Activated gamma-delta T cell treated with Interleukin-2 at 50 U/mL for 16 hours (primary cell): ENCODE measurements at places on chromosomes 6 and 20.

GRCh38 chr6:17900011-17900410 lies 87.4 kb downstream of the KIF13A start:
- DNase-seq, result no peak

GRCh38 chr6:158232316-158233213 lies 64.4 kb downstream of the GTF2H5 start:
- DNase-seq, result peak; percentile 47

- DNase-seq, result no peak
Measured at GRCh38 chr6:148538261-148539190, 195.9 kb downstream of the SASH1 start.

GRCh38 chr20:10579942-10580341 lies 93.9 kb downstream of the JAG1 start:
- no peak for DNase-seq

- DNase-seq, result no peak
Measured at GRCh38 chr6:125727216-125727615, 22.2 kb upstream of the HEY2 start.

GRCh38 chr6:300494-301198 lies 8.4 kb downstream of the DUSP22 start:
- DNase-seq, result no peak

- no peak for DNase-seq
Measured at GRCh38 chr20:19624221-19624965, 133.7 kb upstream of the RIN2 start.

DNA sequence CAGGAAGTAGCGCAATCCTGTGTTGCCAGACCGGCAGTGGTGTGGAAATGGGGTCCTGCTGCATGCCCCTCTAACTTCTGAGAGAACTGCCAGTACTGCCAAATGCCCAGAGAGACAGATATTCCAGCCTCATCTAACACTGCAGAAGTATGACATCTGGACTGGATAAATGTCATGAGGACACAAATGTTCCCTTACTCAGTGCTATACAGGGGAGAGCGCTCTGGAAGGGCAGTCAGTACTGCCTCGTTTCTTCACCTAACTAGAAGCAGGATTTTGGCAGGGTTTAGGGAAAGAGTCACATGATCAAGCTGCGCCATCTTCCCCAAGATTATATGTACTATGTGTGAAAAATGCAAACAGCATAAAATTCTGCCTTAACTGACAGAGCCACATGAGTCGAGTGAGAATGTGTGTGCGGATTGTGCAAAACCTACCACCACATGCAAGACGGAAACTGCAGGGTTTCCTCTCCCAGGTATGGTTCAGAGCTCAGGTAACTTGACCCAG lies 59.7 kb downstream of the B4GALT5 start:
- no peak for DNase-seq

- DNase-seq, result no peak
Measured at GRCh38 chr6:153787341-153787606, 251.8 kb upstream of the OPRM1 start.

- DNase-seq, result no peak
Measured at GRCh38 chr6:112407101-112407590, 60.0 kb downstream of the RFPL4B start.

DNA sequence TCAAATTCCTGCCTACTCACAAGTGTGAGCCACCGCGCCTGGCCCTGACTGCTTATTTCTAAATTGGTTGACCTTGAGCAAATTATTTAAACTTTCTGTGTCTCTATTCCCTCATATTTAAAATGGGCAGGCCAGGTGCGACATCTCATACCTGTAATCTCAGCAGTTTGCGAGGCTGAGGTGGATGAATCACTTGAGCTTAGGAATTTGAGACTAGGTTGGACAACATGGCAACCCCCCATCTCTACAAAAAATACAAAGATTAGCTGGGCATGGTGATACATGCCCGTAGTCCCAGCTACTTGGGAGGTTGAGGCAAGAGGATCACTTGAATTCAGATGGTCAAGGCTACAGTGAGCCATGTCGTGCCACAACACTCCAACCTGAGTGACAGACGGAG lies 26.5 kb downstream of the DCBLD1 start:
- no peak for DNase-seq

DNA sequence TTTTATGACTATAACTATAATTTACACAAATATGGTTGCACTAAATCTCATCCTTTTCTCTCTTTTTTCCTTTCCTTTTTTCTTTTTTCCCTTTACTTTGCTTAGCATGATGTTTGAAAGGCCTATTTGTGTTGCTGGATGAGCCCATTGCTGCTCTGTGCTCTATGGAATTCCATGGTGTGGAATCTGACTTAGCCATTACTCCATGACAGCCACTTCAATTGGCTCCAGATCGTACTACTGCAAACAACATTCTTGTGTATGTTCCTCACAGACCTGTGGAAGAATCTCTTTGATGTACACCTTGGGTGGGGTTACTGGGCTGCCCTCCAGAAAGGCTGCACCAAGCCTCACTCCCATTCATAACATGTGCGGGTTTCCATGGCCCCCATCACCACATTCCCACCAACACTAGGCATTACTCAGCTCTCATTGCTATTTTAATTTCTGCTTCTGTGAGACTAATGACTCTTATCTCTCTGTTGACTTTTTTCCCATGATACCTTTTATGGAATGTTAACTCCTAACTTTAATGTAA lies 979.0 kb downstream of the KIF16B start:
- DNase-seq, result no peak

- no peak for DNase-seq
Measured at GRCh38 chr20:2814076-2814475, 711 bp upstream of the C20orf141 start.

DNA sequence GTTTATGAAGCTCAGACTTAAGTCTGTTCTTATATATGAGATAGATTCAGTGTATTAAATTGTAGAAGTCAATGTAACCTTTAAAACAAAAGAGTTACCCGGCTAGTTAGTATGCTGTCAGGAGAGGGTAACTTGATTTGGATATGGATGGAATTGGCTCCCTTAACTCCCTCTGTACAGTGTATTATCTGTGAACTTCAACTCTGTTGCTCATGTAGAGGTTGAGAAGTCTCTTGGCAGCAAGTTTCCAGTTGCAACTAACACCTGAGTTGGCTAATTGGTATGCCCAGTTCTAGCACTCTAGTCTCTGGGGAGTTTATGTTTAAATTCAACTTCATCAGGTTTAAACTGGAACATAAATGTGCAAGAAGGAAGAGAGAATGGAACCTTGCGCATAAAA lies 111.0 kb downstream of the NCOA3 start:
- DNase-seq, result no peak

DNA sequence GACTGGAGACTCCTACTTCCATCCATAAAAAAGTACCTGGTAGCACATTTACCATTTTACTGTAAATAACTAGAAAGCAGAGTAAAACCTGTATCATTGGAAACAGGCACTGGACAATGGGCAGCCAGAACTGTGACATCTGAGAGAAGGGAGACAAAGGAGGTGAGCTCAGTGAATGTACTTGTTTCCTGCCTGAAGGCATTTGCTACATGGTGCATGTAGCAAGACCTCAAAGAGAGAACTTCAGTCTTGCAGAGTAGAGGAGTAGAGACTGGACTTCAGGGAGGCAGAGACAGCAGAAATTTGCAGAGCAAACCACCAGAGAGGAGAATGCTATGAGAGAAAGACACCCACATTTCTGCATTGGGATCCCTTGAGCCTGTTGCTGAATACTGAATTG lies 171.0 kb upstream of the CCN2 start:
- DNase-seq, result no peak

- no peak for DNase-seq
Measured at GRCh38 chr6:7230956-7231713, 81.9 kb downstream of the SSR1 start.

- no peak for DNase-seq
Measured at GRCh38 chr6:146901940-146902816, 302.0 kb upstream of the STXBP5 start.

- no peak for DNase-seq
Measured at GRCh38 chr6:12137480-12137879, 125.4 kb downstream of the HIVEP1 start.

GRCh38 chr6:3777730-3778461 lies 26.4 kb upstream of the PXDC1 start:
- DNase-seq, result no peak

DNA sequence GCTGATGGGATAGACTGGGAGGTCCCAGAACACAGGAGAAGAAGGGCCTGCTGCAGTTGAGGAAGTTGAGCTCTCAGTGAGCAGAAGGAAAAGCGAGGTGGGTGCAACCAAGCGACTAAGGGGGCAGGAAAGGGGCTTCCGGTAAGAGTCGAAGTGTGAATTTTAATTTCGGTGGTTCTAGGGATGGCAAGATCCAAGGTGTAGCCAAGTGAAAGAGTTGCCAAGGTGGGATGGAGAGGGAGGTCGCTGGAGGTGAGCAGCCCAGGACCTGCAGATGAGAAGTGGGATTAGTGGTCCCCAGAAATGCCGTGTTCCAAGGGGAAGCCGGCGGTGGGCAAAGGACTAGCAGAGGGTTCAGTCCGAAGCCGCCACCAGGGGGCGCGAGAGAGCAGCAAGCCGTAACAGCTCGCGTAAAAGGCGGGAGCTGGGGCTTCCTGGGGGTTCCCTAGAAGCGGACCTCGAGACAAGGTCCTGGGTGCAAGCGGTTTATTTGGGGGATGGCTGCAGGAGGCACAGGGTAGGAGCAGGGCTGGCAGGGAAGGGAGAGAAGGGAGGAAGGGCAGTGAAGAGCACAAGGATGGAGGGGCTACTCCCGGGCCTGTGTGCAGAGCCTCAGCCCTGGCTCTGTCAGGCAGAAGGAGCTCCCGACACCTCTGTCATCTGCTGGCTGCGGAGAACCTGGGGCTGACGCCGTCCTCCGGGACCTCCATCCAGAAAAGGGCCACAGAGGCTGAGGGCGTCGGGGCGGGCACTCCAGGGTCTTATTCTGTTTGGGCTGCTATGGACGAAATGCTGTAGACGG lies 103.6 kb downstream of the PAX1 start:
- peak; percentile 11 for DNase-seq

DNA sequence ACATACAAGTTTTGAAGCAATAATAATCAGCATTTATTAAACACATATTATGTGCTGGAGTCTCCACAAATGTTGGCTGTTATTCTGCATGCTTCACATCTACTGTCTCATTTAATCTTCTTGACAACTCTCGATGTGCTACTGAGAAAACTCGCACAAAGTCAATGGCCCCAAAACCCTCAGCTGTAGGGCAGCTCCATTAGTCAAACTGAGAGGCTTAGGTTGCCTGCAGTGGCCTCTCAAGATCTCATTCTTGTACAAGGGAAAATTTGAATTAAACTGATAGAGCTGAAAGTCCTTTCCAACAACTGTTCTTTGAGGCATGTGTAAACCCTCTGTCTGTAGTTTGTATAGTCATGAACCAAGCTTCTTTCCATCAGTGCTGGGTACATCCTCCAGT lies 49.8 kb downstream of the MBOAT1 start:
- DNase-seq, result no peak

GRCh38 chr6:43867996-43868395 lies 98.0 kb downstream of the VEGFA start:
- no peak for DNase-seq

GRCh38 chr6:144338951-144339700 lies 54.0 kb downstream of the UTRN start:
- DNase-seq, result no peak

GRCh38 chr6:129183681-129184301 lies 300.9 kb downstream of the LAMA2 start:
- no peak for DNase-seq

- DNase-seq, result no peak
Measured at GRCh38 chr20:58142843-58143185, 85.6 kb downstream of the ANKRD60 start.

GRCh38 chr6:67916399-67916798 lies 718.7 kb upstream of the ADGRB3 start:
- no peak for DNase-seq

GRCh38 chr6:82246802-82247504 lies 591 bp downstream of the IBTK start:
- no peak for DNase-seq

DNA sequence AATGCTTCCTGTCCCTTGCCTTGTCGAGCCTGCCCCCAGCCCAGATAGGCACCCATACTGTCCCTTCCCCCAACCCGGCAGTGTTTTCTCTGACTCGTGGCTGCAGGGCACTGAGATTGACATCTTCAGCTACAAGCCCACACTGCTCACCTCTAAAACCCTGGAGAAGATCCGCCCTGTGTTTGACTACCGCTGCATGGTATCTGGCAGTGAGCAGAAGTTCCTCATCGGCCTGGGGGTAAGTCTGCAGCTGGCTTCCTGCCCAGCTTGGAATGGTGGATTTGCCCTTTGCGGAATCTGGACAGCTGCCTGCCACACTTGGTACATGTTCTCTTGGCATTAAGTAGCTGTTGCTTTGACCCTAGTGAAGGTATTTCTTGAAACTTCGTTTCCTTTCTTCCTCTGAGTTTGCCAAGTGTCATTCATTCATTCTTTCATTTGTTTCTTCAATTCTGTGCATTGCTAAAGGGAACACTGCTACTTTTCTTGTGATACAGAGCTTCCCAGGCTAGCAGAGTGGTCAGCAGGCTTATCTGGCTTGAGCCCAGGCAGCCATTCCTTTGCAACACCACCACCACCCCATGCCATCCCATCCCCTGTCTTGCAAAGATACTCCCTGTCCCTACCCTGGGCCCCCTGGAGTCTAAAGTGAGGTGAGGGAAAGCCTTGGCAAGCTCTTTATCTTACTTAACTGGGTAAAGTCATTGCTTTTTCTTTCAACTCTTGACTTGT lies 26.2 kb downstream of the CCDC167 start:
- no peak for DNase-seq

- no peak for DNase-seq
Measured at GRCh38 chr20:40960101-40960500, 68.5 kb upstream of the TOP1 start.

DNA sequence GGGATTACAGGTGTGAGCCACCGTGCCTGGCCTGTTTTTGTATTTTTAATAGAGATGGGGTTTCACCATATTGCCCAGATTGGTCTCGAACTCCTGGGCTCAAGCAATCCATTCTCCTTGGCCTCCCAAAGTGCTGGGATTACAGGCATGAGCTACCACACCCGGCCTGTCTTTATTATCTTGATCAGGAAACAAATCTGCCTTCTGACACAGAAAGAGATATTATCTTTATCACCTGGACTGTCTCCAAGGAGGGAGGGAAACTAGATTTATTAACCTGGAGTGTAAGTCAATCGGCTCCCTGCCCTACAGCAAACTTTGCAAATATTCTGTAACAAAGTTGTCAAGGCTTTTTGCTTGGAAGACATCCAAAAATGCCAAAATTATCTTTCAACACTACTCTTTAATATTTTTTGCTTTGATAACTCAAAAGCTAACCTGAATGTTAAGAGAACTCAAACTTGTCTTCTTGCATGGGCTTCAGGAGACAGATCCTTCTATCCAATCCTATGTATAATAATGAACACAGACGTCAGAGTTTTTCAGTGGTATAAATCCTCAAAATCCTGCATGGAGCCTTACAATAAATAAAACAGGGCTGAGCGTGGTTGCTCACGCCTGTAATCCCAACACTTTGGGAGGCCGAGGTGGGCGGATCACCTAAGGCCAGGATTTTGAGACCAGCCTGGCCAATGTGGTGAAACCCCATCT lies 85.0 kb upstream of the LOC128125822 start:
- DNase-seq, result no peak

- DNase-seq, result no peak
Measured at GRCh38 chr6:113980937-113981554, 10.1 kb upstream of the HDAC2 start.

GRCh38 chr6:36920049-36920448 lies 34.3 kb downstream of the C6orf89 start:
- no peak for DNase-seq
